NCI-H187 treated with DMSO at 0.1 percent for 48 hours (cell line): ENCODE measurements at places on chromosomes 11 and 22.

- DNase-seq, result no peak
These were observed 116.6 kb downstream of the TBC1D22A start for GRCh38 chr22:46879083-46879482.

GRCh38 chr11:12681466-12681865, 7.2 kb downstream of the TEAD1 start:
- DNase-seq, result no peak

GRCh38 chr11:13040969-13041561, 31.9 kb downstream of the RASSF10 start:
- no peak for DNase-seq

GRCh38 chr22:27533105-27533745, 268.3 kb downstream of the MN1 start:
- DNase-seq, result no peak

GRCh38 chr11:1656670-1657069, 27.1 kb downstream of the KRTAP5-5 start:
- DNase-seq, result no peak

- no peak for DNase-seq
These were observed 413.0 kb upstream of the LARGE1 start for GRCh38 chr22:34333285-34333684.

DNA sequence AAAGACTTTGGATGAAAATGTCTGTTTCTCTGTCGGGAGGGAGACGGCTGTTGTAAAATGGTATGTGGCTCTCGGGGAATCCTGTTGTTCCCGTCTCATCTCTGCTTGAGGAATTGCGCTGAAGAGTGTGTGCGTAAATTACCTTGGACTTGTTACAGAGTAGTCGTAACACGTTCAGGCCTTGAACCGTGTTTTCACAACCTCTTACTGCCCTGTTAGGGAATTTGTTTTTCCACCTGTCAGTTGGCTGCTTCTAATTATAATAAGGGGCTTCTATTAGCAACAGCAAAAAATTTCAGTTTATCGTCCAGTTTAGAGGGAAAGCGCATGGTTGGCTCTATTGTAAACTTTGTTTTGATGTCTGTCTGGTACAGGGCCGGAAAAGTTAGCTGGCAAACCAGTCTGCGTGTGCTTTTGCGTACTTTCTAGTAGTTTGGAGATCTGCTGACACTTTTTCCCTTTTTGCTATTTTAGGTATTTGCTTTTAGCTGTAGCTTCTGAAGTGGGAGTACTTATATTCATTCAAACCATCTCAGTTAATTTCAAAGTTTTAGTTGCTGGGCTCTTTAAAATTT, 1.5 kb downstream of the HIPK3 start:
- DNase-seq, result peak; percentile 68

GRCh38 chr22:24400034-24400725, 27.2 kb upstream of the ADORA2A start:
- no peak for DNase-seq

- DNase-seq, result no peak
These were observed 14.1 kb downstream of the CREB3L1 start for GRCh38 chr11:46291441-46292150.

GRCh38 chr11:43135966-43136534, 175.7 kb upstream of the API5 start:
- no peak for DNase-seq

DNA sequence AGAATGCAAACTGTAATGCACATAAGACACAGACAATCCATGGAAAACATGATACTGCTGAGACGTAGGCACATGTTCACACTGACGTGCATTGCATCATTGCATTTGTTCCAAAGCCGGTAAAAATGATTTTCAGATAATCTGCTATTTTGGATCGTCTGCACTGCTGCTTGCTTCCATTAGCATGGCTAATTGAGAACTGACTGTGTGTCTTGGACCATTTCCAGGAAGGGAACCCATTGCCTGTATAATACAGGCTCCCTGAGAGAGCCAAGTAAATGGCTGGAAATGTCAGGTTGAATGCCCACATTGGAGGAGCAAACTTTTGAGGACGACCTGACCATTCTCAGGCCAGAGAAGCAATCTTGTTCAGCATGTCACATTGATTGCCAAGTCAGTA, 304.8 kb downstream of the ST3GAL4 start:
- no peak for DNase-seq

DNA sequence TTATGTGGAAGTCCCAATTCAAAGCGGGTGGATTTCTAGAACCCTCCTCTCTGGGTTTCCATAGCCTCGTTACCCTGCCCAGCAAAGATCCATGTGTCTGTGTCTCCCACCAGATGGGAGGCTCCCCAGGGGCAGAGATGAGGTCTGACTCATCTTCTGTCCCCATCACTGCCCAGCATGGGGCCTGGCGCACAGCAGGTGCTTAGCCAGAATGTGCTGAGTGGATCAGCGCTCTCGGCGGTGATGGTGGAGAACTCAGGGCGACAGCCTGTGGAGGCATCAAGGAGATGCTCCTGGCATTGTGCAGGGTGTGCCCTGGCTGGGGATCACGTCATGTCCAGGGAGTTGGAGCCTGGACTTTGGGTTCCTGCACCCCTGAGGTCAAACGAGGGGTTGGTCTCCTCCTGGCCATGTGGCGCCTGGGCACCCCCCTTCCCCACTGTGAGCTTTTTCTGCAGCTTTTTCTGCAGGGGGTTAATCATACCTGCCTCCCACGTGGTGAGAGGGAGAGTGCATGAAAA, 46.1 kb upstream of the RFPL3 start:
- no peak for DNase-seq

GRCh38 chr11:2171591-2172003, at the start of gene TH:
Gene TH (minus strand): TSS chr11:2171815. CDS start chr11:2171786, 29 bp downstream.
- no peak for DNase-seq

- DNase-seq, result peak; percentile 98
These were observed 597.2 kb downstream of the DLG2 start for GRCh38 chr11:85029964-85030363.

DNA sequence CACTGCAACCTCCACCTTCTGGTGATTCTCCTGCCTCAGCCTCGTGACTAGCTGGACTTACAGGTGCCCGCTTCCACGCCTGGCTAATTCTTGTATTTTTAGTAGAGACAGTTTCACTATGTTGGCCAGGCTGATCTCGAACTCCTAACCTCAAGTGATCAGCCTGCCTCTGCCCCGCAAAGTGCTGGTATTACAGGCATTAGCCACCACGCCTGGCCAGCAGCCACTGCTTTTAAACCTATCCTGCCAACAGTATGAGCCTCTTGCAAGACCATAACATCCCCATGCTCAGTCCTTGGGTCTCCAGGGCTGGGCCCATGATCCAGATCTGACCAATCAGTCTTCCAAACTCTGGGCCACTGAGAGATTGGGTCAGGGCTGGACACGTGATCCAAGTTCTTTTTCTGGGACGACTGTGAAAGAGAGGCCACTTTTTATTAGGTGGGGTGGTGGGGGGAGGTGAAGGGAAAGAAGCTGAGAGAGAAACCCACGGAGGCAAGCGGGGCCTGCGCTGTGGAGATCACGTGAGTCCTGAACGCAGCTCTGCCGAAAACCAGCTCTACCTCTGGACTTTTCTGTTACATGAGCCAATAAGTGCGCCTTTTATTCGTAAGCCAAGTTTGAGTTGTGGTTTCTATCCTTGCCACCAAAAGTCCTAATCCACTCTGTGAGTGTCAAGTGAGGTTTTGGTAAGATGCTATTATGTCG, 17.9 kb downstream of the ASPHD2 start:
- no peak for DNase-seq

DNA sequence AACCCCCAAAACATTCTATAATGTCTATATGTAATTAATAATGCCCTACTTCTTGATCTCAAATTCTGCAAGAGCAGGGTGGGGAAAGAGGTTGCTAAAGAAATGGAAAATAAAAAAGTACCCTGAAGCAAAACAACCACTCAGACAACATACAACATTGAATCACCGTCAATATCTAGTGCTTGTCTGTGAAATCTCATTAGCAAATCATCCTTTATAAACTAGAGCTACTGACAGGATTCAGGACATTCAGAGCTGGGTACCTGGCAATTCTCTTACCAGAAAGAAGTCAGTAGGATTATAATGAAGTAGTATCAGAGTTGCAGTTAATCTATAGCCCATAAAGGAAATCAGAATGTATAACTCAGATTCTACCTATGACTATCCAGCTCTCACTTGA, 143.2 kb downstream of the CADM1 start:
- no peak for DNase-seq
